ENCODE measurements at places on chromosomes 7 and 10. TPM values are rescaled to one million over a fixed set of nuclear protein-coding genes. Genes with fewer than 3 reads are reported as not detected.
A peak's percentile ranks its signal among the peaks of the same experiment; 100 is the strongest.

PAX2 gene
- not detected for total RNA-seq

DNA sequence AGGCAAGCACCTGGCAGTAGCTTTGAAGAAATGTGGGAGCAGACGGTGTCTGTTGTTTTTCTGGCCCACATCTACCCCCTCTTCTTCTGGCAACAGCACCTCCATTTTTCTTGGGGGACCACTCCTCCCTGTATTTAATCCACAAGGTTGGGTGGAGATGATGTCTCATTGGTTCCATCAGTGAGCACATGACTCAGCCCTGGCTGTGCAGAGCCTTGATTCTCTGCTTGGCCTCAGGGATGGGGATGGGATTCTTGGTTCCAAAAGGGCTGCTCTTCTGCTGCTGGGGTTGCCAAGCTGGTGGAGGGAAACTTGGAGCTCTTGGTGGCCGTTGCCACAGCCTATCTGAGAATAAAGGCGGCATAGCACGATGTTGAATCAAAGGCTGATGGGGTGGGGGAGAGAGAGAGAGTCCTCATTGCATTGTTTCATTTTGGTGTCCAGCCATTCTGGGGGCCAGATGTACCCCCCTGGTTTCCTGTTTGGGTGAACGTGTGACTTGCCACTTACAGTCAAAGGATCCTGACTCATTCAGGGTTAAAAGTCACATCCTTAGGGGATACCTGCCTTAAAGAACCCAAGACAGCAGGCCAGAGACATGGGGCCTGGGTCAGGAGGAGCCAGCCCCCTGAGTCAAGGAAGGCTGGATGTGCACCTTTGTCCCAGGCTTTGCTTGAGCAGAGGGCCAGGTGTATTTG, 25.9 kb downstream of the GRK5 start:
- peak; percentile 63 for DNase-seq

DNAJB12 gene
- total RNA-seq = 32.8 TPM

ANKRD2 gene
- 0.86 TPM for total RNA-seq

DNA sequence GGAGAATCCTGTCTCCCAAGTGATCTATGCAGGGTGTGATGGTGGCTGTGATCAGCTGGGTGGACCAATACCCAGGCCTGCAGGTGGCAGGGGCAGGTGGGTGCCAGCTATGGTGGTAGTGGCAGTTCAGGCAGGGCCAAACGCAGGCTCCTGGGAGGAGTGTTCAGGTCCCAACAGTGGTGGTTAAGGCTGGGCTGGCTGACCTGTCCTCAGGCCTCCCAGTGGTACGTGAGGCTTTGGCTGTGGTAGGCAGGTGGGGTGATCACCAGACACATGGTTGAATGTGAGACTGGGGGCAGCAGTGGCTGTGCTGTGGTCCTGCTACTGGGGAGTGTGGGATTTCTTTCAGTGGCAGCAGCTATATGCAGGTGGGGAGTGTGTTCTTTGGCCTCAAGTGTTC, 126.7 kb upstream of the STARD3NL start:
- DNase-seq = no peak
